ENCODE measurements at places on chromosomes 4 and X.

GRCh38 chr4:115687052-115687755, 573.8 kb upstream of the NDST4 start:
- no peak for DNase-seq

DNA sequence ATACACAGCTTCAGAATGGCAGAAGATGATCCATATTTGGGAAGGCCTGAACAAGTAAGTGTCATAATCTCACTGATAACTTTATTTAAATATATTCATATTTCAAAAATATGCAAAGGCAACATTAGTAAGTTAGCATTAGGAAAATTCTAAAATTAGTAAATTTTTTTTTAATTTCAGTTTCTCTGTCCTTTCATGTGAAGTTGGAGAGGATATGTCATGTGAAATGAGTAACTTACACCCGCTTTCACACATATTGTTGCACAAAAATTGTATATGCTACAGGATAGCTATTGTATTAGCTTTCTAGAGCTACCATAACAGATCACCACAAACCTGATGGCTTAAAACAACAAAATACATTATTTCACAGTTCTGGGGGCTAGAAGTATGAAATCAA, 24.3 kb downstream of the NFKB1 start:
- no peak for DNase-seq

GRCh38 chrX:123994730-123995129, 33.2 kb downstream of the STAG2 start:
- DNase-seq: no peak

- DNase-seq: no peak
Measured at GRCh38 chr4:76035141-76035540, 729 bp downstream of the CXCL11 start.

DNA sequence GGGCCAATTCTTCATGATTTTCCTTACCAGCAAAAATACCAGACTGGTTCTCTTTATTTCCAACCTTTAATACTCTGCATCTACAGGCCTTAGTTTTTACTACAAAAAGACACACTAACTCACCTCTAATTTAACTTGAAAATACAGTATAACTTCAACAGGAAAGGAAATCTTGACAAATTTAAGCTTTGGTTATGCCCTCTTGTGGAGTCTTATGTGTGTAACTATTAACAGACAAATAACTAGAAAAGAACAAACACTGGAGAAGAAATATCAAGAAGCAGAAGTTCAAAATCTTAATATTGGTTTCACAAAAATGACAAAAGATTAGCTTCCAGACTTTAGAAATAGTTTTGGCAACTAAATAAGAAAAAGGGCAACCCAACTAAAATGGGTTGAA, 33.0 kb downstream of the PPA2 start:
- no peak for DNase-seq

GRCh38 chr4:172141025-172141424, 327.8 kb downstream of the GALNTL6 start:
- DNase-seq: no peak

DNA sequence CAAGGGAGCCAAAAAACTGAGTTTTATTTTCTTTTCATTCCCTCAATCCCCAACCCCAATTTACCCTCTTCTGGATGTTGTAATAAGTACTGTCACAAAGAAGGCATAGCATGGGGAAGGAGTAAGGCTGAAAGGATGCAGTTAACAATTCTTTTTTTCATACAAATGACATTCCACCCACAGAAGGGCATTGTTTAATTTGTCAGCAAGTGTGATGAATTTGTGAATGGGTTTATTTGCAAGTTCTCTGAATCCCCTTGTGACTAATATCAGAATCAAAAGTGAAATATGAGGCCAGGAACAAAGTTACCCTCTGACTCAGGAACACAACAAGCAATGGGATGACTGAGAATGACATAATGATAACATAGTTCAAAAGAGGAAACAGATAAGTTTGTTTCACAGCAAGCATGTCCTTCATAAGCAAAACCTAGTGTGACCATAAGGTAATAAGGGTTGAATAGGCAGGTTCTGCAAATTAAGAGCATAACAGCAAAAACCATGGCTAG, 2.1 kb downstream of the GEMIN8 start:
- no peak for DNase-seq

Data from stimulated activated CD8-positive, alpha-beta memory T cell treated with anti-CD3 and anti-CD28 coated beads, Interleukin-15, amount 100 ng/mL, for 48 hours (primary cell).